ENCODE measurements at places on chromosomes 3 and 15. TPM values are rescaled to one million over a fixed set of nuclear protein-coding genes. Genes with fewer than 3 reads are reported as not detected.

DNA sequence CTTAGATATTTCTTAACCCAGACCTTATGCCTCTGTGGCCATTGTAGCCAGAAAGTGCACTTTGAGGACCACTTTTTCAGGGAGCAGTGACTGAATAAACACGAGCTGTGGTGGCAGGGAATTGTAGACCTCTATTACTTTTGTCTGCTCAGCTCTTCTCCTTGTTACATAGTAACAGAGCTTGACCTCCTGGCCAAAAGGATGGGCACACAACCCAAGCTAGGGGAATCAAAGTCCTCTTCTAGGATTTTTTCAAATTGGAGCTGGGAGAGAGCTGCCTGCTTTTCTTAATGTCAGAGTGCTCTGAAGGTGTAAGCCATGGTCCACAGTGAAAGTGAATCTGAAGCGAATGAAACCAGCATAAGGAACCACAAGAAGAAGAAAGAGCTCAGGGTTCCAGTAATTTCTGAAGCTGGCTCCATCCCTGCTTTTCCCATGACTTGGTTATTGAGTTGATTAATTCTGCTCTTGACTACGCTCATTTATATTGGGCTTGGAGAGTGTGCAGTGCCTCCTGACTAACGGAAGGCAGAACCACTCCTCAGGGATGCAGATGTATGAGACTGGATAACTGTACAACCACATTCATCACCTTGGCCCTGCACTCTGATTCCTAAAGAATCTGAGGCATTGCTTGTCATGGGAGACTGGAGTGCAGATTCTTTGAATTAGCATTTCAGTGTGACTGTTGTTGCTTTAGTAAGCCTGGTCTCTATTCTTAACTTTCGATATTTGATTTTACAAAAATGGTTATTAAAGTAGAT lies 60.9 kb downstream of the TLNRD1 start:
- no peak overlapping the region for H3K27ac ChIP-seq
- no peaks in the 10 kb centered on the region for H3K4me1 ChIP-seq
- no peaks in the 10 kb centered on the region for H3K36me3 ChIP-seq
- DNase-seq = no peak

GRCh38 chr3:11530153-11530721 lies 113.5 kb downstream of the VGLL4 start:
- no peak overlapping the region for H3K27ac ChIP-seq
- H3K4me3 ChIP-seq = no peak overlapping the region
- no peak for DNase-seq
- H3K4me1 ChIP-seq = no peaks in the 10 kb centered on the region
- no peaks in the 10 kb centered on the region for H3K36me3 ChIP-seq

DNA sequence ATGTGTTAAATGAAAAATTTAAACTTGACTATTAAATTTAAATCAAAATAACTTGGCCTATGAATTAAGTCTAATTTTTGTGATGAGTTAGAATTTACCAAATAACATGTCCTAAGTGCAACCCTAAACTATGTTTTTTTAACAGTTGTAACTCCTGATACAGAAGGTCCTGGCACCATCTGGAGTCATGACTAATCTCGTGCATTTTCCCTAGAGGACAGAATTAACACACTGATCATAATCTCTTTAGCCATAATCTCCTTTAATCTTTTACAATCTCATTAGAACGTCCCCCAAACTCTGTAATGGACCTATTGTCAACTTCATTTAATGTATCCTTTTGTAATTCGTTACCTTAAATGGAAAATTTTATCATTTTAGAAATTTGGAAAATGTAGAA lies 100.6 kb downstream of the SUCNR1 start:
- no peaks in the 10 kb centered on the region for H3K27me3 ChIP-seq
- H3K4me3 ChIP-seq = no peak overlapping the region
- H3K36me3 ChIP-seq = peaks cover 4% of the 10 kb centered on the region
- H3K27ac ChIP-seq = no peak overlapping the region
- H3K4me1 ChIP-seq = peaks cover 57% of the 10 kb centered on the region

TUSC7 gene
- not detected for total RNA-seq

PAK6 gene
- 7.0 TPM for total RNA-seq

CSTA gene
- not detected for total RNA-seq

AGBL1 gene
- not detected for total RNA-seq

- H3K4me1 ChIP-seq = no peaks in the 10 kb centered on the region
- no peaks in the 10 kb centered on the region for H3K27me3 ChIP-seq
- no peak overlapping the region for H3K27ac ChIP-seq
- no peak overlapping the region for H3K4me3 ChIP-seq
- DNase-seq = no peak
These were observed 191.6 kb downstream of the OSBPL10 start for GRCh38 chr3:31789429-31789828.

DNA sequence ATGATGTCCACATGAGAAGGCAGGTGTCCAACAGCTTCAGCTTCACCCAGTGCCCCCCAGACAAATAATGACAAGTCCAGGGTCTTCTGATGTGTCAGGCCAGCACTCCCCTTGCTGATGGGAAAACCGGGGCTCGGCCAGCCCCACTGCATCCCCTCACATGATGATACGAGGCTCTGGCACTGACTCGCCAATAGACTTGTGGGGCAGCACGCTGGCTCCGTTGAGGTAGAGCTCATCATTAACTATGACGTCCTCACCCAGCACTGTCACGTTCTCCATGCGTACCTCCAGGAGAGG lies 2.1 kb upstream of the AMIGO3 start:
- peak overlapping the region; percentile 44 for H3K27ac ChIP-seq
- H3K36me3 ChIP-seq = peaks cover 78% of the 10 kb centered on the region
- no peaks in the 10 kb centered on the region for H3K27me3 ChIP-seq
- no peak overlapping the region for H3K4me3 ChIP-seq
- DNase-seq = no peak

GOLGA8R gene
- 0.24 TPM for total RNA-seq

ANKRD63 gene
- 0.56 TPM for total RNA-seq

- no peaks in the 10 kb centered on the region for H3K4me1 ChIP-seq
- no peak overlapping the region for H3K4me3 ChIP-seq
- no peaks in the 10 kb centered on the region for H3K27me3 ChIP-seq
- no peak for DNase-seq
These were observed 388.7 kb upstream of the SGO1 start for GRCh38 chr3:20574746-20575145.

GRCh38 chr3:114420072-114420471 lies 126.2 kb downstream of the TIGIT start:
- no peaks in the 10 kb centered on the region for H3K36me3 ChIP-seq
- no peaks in the 10 kb centered on the region for H3K4me1 ChIP-seq
- no peak overlapping the region for H3K4me3 ChIP-seq
- DNase-seq = no peak
- H3K27ac ChIP-seq = no peak overlapping the region
- H3K27me3 ChIP-seq = no peaks in the 10 kb centered on the region

DNA sequence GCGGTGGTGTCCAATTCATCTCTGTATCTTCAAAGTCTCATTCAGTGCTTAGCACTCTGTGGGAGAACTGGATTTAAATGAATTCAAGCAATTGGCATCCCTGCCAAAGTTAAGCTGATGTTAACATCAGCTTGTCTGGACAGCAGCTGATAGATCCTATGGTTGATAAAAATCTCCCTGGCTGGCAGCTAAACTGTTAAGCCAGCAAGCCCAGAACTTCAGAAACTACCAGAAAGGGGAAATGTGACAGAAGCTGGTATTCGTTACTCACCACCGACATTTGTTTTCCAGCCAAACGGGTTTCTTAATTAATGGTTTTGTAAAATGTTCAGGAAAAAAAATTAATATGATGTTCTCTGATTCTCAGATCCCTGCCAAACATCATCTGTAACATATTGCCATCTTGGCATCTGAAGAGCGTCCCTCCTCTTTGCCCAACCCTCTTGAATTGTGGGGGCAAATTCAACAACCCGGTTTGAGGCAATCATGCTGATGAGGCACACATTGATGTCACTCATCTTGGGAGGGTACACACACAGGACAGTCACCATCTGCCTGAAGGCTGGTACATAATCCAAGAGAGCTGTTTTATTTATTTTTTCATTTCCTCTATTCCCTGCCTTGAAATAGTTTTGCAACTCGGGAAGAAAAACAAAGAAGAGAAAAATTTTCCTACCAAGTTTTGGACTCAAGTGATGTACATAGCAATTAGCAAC lies 76.3 kb upstream of the ABHD17C start:
- H3K36me3 ChIP-seq = peaks cover 5% of the 10 kb centered on the region
- H3K27me3 ChIP-seq = no peaks in the 10 kb centered on the region
- H3K4me1 ChIP-seq = peaks cover 22% of the 10 kb centered on the region

CCDC33 gene
- total RNA-seq = 2.1 TPM

P2RY14 gene
- not detected for total RNA-seq

GRCh38 chr3:160400702-160401150 lies 1.3 kb downstream of the SMC4 start:
- H3K36me3 ChIP-seq = peaks cover 78% of the 10 kb centered on the region
- peak overlapping the region; percentile 98 for H3K27ac ChIP-seq
- H3K27me3 ChIP-seq = no peaks in the 10 kb centered on the region
- DNase-seq = peak; percentile 48
- peak overlapping the region; percentile 98 for H3K4me3 ChIP-seq

DNAH12 gene
- 0.92 TPM for total RNA-seq

Measured in Calu3 (cell line).